ENCODE measurements at places on chromosomes 12 and 14.
A peak's percentile ranks its signal among the peaks of the same experiment; 100 is the strongest.

DNA sequence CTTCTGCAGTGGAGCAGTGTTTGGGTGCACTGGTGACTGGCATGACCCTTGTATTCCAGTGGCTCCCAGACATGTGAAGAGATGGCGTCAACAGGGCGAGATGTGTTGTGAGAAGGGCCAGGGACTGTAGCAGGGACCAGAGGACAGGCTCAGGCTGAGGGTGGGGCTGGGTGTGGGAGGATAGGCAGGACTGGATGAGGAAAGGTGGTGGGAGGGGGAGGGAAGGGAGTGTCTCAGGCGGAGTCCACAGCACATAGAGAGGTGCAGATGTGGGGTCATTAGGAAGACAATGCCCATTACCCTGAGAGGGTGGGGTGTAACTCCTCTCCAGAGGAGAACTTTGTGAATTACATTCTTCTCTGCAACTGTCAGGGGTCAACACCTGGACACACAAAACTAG lies 78.5 kb downstream of the DICER1 start:
- DNase-seq = no peak

GRCh38 chr12:117172168-117172567 lies 18.1 kb downstream of the FBXO21 start:
- DNase-seq = no peak

GRCh38 chr14:104333646-104334423 lies 195.4 kb downstream of the KIF26A start:
- no peak for DNase-seq

GRCh38 chr12:79692860-79693577 lies 2.3 kb upstream of the PAWR start:
- no peak for DNase-seq

DNA sequence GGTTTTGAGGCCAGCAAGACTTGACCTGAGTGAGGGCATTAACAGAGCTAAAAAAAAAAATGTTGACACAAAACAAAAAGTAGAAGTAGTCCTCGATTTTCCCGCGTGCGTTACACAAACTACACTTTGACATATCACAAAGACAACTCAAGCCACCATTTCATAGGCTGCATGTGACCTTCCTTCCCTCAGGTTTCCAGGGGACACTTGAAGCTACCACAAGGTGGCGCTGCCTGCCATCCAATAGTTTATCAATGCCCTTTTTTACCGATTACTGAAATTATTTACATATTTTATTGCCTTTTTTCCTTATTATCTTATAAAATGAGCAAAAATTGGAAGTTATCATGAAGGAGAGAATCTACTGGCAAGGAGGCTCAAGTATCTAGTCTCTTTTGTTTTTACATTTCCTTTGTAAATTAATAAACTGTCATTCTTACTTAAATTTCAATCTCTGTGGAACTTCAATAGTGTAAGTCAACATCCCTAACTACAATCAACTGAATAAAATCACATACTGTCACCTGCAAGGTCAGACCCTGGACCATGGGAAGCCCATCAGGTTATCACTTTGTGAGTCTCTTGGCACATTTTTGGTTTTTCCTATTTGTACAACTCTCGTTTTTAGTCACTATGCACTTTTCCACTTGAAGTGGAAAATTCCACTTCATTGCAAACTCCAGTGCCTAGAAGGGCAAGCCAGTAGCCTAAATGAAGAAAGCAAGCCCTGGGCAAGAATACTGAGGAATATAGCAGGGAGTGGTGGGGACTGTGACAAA lies 84.6 kb upstream of the CPSF6 start:
- peak; percentile 69 for DNase-seq

- no peak for DNase-seq
Observed at GRCh38 chr14:22991852-22992251, 9.5 kb upstream of the AJUBA start.

- DNase-seq = no peak
Observed at GRCh38 chr12:23464241-23464812, 485.1 kb downstream of the SOX5 start.

GRCh38 chr14:20002319-20002718 lies 356 bp downstream of the OR4Q2 start:
- DNase-seq = no peak

DNA sequence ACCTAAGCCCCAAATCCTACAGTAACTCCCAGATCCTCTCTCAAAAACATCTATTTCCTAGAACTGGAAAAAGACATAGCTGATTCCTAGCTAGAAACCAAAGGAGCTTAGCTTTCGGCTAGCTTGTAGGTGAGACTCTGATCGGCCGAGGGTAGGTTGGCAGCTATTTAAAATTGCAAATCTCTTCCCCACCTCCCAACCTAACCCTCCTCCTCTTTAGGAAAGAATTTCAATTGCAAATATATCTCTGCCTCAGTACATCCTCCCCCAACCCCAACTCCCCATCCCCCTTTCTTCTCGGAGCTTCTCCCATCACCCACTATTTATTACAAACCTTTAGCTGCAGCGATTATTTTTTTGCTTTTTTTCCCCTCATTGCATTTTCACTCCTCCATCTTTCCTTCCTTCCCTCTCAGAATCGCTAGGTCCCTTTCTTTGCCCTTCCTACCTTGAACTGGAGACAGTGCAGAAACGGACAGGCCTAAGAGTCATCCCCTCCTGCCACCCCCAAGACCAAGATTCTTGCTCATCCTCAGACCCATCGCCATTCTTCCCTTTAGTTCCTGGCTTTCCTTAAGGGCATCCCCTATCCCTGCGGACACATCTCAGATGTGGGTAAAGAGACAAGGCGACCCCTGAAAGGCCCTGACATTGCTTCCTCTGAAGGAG lies 13.4 kb downstream of the ZFHX2 start:
- DNase-seq = no peak

- no peak for DNase-seq
Observed at GRCh38 chr12:75561921-75562320, 50.5 kb upstream of the KRR1 start.

DNA sequence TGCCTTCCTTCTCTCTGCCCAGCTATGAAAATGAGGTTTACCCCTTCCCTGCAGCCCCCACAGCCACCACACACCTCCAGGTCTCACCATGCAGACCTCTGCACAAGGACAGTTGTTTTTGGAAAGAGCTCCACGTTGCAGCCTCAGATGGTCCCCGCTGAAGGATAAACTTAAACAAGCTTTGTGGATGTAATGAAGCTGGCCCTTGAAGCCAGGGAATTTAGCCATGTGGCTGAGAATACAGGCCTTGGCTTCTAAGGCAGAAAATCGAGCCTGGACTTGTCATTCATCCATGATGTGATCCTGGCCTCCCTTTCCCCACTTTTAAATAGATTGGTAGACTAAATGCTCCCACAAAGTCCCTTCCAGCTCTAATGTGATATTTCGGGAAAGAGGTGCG lies 79.4 kb downstream of the TBX3 start:
- no peak for DNase-seq

All from tibial artery (tissue), 4 donors.